ENCODE measurements at places on chromosomes 1 and 21.

- no peak for DNase-seq
Measured at GRCh38 chr1:247274605-247275256, 18.9 kb downstream of the VN1R5 start.

- DNase-seq: no peak
Measured at GRCh38 chr1:179813626-179814545, 63.7 kb downstream of the TOR1AIP2 start.

- DNase-seq: no peak
Measured at GRCh38 chr1:56375326-56375804, 204.0 kb downstream of the PLPP3 start.

- DNase-seq: no peak
Measured at GRCh38 chr1:66542811-66543767, 9.1 kb downstream of the SGIP1 start.

DNA sequence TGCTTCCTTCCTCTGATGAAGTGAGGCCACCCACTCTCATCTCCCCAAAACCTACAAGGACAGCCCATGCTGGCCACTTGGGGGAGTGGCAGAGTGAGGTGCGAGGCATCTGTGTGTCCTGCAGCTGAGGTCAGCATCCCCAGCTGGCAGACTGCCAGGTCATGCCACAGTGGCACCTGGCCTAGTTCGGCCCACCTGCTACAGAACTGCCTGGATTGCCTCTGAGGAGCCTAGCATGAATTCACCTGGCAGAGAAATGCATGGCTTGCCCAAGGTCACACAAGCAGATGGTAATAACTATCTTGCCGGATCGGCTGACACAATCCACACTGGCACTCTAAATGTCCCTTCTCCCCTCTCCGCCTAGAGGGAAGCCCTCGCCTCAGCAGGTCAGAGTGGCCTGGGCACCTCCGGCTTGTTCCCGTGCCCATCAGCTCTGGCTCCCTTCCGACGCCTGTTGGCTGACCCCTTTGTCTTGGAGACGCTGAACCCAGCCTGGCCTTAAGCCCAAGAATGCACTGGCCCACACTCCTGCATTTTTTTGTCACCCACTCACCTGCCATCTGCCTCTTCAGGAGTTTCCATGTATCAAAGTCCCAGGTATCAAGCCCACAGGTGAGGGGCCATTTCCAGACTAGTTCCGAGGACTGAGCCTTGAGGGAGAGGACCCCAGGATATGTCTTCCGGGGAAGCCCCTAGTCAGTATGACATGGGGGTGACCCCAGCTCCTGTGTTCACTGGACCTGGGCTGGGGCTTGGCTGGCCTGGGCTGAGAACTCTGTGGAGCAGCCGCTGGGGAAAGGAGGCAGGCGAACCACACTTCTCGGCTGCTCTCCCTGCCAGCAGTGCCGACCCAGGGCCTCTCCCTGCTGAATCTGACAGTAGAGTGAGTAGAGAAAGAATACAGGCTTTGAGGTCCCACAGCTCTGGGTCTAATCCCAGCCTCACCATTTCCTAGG lies 21.7 kb downstream of the ECE1 start:
- DNase-seq: no peak

- DNase-seq: peak; percentile 32
Measured at GRCh38 chr1:160204526-160205241, 500 bp upstream of the PEA15 start.

- no peak for DNase-seq
Measured at GRCh38 chr1:27548858-27549719, 54.9 kb downstream of the AHDC1 start.

DNA sequence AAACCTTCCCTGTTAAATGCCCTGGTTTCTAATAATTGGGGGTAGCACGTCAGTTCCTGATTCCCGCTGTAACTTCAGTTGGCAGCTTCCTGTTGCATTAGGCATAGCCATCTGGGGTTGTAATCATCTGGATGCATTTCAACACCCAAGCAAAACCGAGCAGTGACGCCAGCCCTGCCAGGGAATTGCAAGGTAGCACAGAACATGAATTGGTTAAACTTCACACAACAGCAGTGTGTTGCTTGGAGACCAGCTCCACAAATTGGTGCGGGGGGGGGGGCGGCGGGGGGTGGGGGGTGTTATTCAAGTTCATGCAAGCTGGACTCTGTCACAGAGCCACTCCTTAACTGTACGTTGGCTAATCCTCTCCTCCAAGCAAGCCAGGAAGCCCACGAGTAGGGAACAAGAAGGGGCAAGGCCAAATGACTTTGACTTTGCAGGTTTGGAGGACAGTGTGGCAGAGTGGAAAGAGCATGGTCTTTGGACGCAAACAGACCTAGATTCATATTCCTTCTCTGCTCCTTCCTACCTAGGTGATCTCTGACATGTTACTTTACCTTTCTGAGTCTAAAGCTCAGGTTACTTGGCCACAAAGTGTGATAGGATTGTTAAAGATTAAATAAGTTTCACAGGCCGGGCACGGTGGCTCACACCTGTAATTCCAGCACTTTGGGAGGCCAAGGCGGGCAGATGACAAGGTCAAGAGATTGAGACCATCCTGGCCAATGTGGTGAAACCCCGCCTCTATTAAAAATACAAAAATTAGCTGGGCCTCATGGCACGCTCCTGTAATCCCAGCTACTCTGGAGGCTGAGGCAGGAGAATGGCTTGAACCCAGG lies 4.7 kb downstream of the LAX1 start:
- DNase-seq: no peak

GRCh38 chr1:17773591-17774326 lies 18.6 kb downstream of the ACTL8 start:
- no peak for DNase-seq

GRCh38 chr1:22442212-22442894 lies 9.3 kb upstream of the ZBTB40 start:
- DNase-seq: no peak

DNA sequence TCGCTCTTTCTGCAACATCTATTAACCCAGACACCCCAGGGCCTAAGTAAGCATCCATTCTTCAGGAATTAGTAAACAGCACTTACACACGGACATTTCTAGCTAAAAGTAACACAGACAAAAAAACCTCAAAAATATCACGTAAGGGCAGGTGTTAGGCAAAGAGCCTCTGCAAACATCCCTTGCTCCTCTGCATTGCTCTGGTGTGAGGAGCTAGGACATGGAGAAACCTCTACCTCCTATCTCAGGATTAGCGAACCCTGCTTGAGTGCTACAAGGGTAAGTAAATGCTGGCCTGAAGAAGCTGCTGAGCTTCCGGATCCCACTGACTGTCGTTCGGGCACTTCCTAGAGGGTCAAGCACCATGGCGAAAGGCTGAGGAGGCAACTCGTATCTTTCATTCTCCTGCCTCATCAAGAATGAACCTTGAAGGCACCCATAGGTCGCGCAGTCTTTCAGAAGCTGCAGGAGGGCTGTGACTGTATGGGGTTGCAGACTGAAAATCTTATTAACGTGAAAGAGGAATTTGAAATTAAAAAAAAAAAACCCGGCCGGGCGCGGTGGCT lies 2.1 kb downstream of the PTGER3 start:
- DNase-seq: no peak

GRCh38 chr1:245356891-245357585 lies 202.3 kb downstream of the KIF26B start:
- DNase-seq: no peak

DNA sequence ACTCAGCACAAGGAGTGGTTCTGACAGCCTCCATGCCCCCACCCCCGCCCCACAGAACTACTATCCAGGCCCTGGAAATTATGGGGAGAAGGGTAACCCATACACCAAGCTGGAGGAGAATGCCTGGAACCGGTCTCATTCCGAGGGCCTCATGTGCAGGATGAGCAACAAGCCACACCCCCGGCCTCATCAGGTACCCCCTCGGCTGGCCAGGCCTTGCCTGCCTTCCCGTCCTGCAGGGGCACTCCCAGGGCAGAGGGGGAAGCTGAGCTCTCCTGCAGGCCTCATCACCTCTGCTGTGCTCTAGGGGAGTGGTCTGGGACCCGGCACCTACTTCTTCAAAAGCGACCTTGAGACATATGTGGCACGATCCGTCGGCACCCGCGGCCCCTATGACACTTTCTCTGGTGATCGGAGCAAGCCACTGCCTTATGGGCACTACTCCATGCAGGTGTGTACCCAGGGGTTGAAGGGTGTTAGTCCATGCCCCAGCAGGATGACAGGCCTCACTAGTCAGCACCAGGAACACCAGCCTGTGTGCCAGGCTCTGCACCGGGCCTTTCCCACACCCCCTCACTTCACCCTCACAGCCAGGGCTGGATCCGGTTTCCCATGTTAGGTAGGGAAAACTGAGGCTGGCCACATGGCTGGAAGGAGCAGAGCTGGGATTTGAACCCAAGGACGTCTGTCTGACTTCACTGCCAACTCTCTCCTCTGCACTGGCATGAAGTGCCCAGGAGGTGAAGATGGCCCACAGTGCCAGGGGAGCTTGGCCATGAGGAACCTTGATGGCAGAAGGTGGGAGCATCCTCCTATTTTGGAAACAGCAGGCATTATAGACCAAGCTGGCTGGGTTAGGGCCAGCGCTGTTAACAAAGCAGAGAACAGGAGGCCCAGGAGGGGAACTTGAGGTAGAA lies 10.9 kb upstream of the TTC22 start:
- no peak for DNase-seq

GRCh38 chr21:17688912-17689874 lies 76.5 kb upstream of the BTG3 start:
- no peak for DNase-seq

DNA sequence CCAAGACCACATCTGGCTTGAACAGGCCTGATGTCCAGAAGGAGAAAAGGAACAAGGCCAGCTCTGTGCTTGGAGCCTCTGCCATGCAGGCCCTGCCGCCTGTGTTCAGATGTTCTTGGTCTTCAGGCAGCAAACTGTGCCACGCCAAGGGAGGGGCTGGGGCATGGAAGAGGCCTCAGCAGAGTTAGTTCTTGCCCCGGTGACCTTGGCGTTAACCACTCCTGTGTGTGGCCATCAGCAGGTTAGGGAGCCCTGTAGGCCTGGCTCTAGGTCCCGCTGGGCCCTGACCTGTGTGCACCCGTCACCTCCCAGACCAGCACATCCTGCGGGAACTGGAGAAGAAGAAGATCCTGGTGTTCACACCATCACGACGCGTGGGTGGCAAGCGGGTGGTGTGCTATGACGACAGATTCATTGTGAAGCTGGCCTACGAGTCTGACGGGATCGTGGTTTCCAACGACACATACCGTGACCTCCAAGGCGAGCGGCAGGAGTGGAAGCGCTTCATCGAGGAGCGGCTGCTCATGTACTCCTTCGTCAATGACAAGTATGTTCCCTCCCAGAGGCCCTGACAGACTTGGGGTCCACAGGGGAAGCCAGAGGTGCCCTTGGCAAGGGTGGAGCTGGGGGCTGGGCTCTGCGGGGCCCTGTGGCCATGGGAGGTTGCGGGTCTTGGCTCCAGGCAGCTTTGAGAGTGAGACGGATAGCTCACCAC lies 7.1 kb downstream of the ZC3H12A start:
- no peak for DNase-seq

GRCh38 chr1:113456967-113457366 lies 66.7 kb downstream of the MAGI3 start:
- no peak for DNase-seq

- DNase-seq: no peak
Measured at GRCh38 chr21:32719085-32719484, 8.7 kb downstream of the SYNJ1 start.

- DNase-seq: no peak
Measured at GRCh38 chr1:53956308-53957168, 10.4 kb downstream of the LRRC42 start.

- no peak for DNase-seq
Measured at GRCh38 chr1:63828322-63829044, 54.7 kb downstream of the ROR1 start.

DNA sequence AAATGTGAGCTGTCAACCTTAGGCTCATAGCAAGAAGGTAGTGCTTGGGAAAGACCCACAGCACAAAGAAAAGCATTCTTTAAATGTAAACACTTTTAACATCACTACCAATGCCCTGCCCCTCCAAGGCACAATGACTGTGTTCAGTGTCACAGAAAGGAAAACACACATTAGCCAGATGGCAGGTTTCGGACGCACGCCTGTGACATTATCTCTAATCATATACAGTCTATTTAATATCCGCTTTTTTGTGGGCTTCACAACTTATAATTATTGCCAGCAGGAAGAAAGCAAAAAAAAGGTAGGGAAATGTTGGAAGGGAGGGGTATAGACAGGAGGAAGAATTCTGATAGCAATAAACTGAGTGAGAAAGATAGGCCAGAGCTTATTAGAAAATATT lies 112.4 kb upstream of the BEND5 start:
- no peak for DNase-seq

GRCh38 chr1:113787663-113788062 lies 24.6 kb downstream of the RSBN1 start:
- no peak for DNase-seq

GRCh38 chr1:3158347-3158746 lies 89.3 kb downstream of the PRDM16 start:
- DNase-seq: no peak

DNA sequence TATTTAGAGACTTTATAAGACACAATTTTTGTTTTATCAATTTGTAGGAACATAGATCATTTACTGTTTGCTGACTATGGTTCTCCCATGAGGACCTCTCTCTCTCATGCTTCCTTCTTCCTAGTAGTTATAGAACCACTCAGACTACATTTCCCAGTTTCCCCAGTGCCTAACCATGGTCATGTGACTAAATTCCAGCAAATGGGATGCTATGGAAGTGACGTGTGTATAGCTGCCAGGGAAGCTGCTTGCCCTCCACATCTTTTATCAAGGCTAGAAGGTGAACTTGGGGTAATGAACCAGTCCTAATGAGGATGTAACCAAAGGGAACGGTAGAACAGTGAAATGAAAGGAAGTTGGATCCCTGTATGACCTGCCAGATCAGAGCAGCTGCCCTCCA lies 184.0 kb downstream of the MIS18A start:
- no peak for DNase-seq

DNA sequence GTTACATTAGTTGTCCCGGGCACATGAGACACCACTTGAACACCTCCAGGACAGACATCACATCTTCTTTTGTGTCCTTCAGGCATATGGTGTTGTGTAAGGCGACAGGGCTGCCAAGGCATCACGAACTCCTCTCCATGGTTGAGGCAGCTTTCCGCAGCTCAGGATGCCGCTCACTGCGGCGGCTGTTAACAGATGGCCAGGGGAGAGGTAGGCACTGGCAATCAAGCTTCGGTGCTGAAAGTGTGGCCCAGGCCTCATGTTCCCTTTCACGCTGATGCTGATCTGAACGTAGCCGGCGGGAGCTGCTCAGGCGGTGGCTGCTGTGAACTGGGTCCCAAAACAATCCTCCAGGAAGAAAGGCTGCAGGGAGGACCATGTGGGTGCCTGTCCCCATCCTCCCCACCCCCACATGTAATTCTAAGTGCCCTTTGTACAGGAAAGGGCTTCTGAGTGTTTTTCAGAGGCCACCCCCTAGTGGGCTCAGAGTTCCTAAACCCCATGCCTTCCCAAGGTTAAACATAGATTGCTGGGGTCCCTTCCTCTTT lies 287.1 kb upstream of the AJAP1 start:
- no peak for DNase-seq

DNA sequence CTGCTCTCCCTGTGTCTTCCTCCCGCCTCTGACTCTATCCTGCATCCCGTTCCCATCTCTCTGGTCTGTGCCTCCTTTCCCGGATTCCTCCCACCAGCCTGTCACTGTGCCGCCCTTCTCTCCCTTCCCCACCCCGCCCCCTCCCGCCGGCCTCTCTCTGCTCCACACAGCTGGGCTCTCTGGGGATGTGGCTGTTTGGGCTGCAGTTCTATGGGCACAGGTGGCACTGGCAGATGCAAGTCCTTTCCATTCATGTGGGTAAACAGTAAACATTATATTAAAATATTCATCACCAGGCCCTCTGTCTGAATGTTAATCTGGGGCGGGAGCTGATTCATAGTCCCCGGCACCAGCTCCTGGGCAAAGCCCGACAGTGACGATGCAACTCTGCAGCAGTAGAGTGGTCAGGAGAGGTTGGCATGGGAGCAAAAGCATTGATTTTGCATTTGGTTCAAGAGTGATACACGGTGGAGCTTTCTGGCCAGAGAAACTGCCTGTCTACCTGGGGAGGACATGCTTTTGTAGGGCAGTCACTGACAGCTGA lies 249.3 kb downstream of the TNR start:
- no peak for DNase-seq

Data from GM18507 (cell line).